ENCODE measurements at places on chromosomes 11 and 22.

DNA sequence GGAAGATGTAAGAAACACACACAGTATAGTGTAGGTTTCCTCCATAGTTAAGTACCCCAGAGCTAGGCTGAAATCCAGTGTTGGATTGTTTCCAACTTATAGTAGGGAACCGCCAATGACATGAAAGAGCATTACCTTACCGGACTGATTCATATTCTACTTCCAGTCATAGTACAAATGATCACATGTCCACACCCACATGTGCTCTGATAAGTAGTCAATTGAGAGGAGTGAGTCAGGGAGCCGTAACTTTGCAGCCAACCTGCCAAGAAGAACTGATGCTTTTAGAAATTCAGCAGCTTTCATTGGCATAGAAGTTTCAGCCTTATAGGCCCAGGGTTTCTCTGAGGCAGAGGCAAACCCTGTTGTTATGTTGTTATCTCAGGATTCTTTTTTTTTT, 240.6 kb downstream of the ETS1 start:
- no peak for DNase-seq

DNA sequence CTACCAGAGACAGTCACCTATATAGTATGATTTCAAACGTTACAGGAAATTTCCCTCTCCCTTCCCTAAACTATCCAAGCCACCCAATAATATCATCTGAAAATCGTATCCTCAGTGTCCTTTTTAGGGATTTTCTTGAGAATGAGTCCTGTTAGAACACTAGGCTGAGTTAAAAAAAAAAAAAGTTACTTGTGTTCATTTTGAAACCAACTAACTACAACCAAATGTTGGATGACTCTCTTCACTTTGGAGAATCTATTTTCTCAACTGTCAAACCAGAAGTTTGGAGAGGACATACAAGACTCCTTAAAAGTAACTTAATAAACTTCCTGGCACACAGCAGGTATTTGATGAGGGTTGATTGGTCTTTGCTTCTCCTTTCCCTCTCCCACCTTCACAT, 183.2 kb upstream of the SESN3 start:
- no peak for DNase-seq

DNA sequence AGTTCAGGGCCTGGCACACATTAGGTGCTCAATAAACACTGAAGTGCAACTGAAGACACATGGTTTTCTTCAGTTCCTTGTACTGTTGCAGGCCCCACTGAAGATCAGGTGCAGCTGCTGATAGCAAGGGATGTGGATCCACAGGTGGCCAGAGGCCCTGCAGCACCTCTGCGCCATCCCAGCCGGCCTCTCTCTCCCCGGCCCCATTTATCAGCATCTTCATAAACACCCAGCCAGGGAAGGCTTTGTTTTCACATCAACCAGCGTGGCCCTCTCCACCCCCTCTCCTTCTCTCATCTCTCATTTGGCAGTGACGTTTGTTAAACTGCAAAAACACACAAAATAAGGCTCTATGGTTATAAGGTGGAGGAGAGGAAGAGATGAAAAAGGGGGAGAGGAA, 528.8 kb downstream of the BUD13 start:
- DNase-seq, result no peak

DNA sequence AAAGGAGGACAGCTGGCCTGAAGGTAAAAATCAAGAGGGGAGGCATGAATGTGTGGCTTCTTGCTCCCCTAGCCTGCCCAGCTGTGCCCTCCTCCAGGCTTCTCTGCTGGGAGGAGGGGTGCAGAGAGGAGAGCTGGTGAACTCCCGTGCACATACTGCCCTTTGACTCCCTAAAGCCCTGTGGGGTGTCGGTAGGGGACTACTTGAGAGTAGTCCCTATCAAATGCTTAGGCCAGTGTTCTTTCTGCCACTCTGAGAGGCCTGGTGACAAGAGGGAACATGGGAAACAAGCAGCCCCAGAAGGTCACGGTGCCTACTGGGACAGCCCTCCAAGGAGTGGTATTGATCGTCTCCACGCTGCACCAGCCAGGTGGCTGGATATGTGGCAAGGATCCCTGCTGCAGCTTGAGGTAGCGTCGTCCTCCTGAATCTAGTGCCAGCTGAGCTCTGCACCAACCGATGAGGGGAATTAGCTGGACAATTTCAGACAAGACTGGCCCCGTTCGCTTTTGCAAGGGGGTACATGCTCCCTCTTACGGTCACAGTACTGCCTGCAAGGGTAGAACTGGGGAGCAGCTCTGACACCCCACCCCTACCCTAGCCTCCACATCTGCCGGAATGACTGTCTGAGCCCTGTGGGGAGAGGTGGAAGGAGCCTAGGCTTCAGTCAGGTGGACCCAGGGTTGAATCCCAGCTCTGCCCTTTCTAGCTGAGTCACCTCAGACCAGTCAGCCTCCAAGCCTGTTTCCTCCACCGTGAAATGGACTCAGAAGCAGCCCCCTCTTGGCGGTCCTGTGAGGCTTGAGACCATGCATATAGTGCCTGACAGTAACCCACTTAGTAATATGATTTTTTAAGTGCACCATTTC, 17.1 kb upstream of the C11orf96 start:
- DNase-seq, result no peak

GRCh38 chr11:38640854-38641253, 2042.8 kb upstream of the RAG2 start:
- no peak for DNase-seq

- no peak for DNase-seq
Measured at GRCh38 chr11:2582946-2583604, 116.7 kb downstream of the KCNQ1OT1 start.

DNA sequence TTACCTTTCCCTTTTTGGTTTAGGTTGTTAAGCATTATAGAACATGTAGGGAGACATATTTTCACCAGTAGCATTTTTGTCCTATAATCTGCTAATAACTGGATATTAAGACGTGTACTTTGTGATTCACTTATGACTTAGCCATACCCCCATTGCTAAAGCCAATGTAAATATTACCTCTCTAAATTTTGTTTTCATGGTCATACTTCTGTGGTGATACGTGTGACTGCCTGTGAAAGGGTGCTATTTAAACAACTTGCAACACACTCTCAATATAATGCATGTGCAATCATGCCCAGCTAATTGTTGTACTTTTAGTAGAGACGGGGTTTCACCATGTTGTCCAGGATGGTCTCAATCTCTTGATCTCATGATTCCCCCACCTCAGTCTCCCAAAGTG, 36.2 kb upstream of the PAK1 start:
- no peak for DNase-seq

DNA sequence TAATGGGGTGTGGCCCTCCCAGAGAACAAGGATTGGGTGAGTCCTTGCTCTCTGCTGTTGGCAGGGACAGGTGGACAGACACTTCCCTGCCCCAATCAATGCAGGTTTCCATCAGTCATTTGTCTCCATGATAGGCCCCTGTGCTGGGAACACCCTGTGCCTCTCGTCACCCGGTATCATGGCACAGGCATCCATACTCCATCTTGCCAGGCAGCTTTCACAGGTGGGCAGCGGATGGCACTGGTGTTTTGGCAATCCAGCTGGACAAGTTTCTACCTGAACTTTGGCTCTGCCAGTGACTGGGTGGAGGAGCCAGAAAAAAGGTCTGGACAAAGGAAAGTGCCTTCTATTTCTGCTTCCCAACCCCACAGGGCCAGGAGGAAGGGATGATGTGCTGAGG, 47.5 kb downstream of the TRIM29 start:
- no peak for DNase-seq

- DNase-seq, result no peak
Measured at GRCh38 chr22:40412441-40412840, 42.0 kb downstream of the SGSM3 start.

DNA sequence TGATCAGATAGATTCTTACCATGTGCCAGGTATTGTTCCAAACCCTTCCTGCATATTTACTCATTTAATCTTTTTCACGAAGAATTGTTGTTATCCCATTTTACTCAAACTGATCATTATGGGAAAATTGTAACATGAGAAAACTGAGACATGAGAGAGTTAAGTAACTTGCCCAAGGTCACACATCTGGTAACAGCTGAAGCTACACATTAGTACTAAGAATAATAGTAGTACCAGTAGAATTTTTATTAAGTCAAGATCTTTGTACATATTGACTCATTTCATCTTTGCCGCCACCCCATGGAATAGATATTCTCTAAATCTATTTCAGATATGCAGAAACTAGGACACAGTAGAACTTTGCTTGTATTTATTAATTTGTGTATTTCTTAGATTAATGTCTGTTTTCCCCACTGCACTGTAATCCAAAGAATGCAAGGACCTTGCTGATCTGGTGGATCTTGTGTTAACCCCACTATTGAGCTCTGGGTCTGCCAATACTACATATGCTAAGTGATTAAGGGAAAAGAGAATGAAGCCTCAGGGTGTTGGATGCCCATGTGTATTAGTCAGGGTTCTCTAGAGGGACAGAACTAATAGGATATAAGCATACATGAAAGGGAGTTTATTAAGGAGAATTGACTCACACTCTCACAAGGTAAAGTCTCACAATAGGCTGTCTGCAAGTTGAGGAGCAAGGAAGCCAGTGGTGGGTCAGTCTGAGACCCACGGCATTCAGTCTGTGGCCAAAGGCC, 72.8 kb downstream of the PARVA start:
- no peak for DNase-seq

GRCh38 chr11:16402654-16403447, 46.5 kb upstream of the SOX6 start:
- no peak for DNase-seq

DNA sequence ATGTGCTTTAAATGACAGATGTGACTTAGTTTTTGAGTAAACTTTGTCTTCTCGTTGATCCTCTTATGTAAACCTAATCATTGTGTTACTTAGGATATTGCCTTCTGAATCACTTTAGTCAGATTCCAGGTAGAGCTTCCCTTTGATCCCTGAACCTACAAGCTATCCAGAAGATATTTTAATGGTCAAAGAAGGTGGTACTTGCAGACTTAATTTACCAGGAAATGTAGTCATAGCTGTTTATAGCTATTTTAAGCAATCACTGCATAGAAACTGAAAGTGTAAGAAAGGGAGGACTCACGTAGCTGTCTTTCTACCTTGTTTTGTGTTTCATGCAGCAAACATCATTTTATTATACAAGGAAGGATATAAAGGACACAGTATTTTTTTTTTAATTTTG, 189.5 kb downstream of the DDX10 start:
- no peak for DNase-seq

DNA sequence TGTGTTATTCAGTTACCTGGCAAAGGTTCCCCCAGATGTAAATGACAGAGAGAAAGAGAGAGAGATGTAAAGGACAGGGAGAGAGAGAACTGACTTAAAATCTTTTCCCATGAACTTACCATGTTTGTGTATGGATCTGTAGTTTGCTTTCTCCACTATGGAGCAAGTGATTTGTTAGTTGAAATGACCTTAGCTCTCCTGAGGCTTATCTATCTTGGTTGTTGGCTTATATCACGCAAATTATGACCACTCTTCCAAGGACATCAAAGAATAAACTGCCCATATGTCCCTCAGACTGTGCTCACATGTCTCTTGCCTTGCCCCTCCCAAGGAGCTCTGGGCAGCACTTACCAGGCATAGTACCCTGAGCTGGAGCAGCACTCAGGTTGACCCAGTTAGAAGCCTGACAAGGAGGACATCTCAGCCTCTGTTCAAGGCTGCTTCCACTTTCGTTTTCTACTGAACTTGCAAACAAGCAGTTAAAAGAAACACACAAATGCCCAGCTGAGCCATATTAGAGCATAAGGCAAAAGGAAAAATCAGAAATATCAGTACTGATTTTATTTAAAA, 95.3 kb upstream of the RCN1 start:
- DNase-seq, result no peak

GRCh38 chr22:35465109-35465701, 65.3 kb downstream of the MCM5 start:
- no peak for DNase-seq

DNA sequence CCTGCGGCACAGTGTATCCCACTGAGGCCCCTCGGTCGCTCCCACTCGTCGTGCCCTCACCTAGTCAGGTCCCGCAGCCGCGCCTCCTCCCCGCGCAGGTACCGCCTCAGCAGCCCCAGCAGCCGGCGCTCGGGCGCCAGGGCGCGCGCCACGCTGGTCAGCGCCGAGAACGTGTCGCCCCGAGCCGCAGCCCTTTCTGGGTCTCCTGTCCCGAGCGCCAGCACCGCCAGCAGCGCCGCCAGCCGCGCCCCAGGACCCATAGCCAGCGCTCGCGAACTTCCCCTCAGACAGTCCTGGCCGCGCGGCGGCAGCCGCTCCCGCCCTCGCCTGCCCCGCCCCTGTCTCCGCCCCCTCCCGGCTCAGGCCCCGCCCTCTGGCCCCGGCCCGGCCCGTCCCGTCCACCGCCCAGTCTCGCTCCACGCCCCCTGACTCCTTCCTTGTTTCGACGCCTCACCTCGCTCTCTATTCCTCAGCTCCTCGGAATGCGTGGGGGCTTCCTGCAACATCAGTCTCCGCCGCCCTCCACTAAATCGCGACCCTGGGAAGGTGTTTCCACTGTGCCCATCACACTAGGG, at the start of gene P4HA3:
P4HA3 (minus strand) TSS at position 289 of the 575 bp plus-strand sequence; CDS start at position 260, 29 bp downstream.
- DNase-seq, result peak; percentile 13

- DNase-seq, result no peak
Measured at GRCh38 chr22:49783926-49784629, 43.6 kb downstream of the BRD1 start.

DNA sequence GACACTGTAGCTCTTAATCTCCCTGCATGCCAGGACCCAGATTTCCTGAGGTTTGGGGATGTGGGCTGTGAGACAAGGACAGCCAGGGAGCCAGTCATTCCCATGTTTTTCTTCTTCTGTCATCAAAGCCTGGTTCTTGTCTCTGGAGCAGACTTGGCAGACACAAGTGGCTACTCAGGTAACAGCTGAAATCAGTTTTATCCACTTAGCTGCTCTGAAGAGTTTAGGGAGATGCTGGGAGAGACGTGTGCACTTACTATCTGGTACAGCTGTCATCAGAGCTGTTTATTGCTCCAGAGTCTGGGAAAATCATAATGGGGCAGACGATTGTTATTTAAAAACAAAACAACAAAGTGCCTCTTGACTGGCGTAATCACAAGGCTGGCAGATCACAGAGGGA, 56.6 kb downstream of the CSNK2A3 start:
- DNase-seq, result no peak

GRCh38 chr11:118124929-118125535, 27.6 kb downstream of the SCN4B start:
- no peak for DNase-seq

DNA sequence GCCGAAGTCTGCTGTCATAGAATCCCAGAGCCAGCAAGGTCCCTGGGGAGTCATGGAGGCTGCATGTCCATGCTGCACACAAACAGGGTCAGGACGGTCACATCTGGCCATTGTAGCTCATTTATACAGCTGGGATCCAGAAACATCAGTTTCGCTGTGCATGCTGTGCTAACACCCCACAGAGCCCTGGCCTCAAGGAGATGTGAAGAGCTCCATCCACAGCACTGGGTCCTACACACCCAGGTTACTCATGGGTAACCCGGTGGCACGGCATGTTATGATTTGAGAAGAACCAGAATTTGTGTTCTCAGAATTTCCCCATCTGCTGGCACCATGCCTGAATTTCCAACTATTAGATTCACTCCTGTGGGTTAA, 146.3 kb upstream of the ARHGAP20 start:
- no peak for DNase-seq

GRCh38 chr11:119904531-119905035, 175.6 kb upstream of the NECTIN1 start:
- no peak for DNase-seq

- DNase-seq, result no peak
Measured at GRCh38 chr11:111960916-111961315, 23.8 kb downstream of the DIXDC1 start.
